ENCODE measurements at places on chromosomes 11 and 22. TPM values are rescaled to one million over a fixed set of nuclear protein-coding genes. Genes with fewer than 3 reads are reported as not detected.

BUD13 gene
- 12.8 TPM for total RNA-seq

RCOR2 gene
- 0.13 TPM for total RNA-seq

ZBTB16 gene
- total RNA-seq = 6.4 TPM

OR52E8 gene
- total RNA-seq = not detected

KCNK7 gene
- total RNA-seq = 0.13 TPM

MS4A3 gene
- total RNA-seq = not detected

APOBEC3H gene
- not detected for total RNA-seq

VSIG10L2 gene
- not detected for total RNA-seq

MIOX gene
- total RNA-seq = 0.13 TPM

PLAAT2 gene
- not detected for total RNA-seq

CYTH4 gene
- total RNA-seq = 0.13 TPM

CASP5 gene
- not detected for total RNA-seq

MRGPRX3 gene
- 0.51 TPM for total RNA-seq

PTGDR2 gene
- under 0.01 TPM for total RNA-seq

MTMR3 gene
- 22.0 TPM for total RNA-seq

GGT5 gene
- 8.5 TPM for total RNA-seq

MPPED1 gene
- total RNA-seq = not detected

TIMM10 gene
- total RNA-seq = 34.5 TPM

OLFML1 gene
- 0.25 TPM for total RNA-seq

MUC15 gene
- total RNA-seq = not detected

RASL10A gene
- total RNA-seq = 2.3 TPM

HEPN1 gene
- total RNA-seq = not detected

BDNF gene
- total RNA-seq = under 0.01 TPM

NECTIN1 gene
- total RNA-seq = 4.3 TPM

OR52H1 gene
- total RNA-seq = 0.13 TPM

FAR1 gene
- total RNA-seq = 51.3 TPM

OR52N4 gene
- total RNA-seq = not detected

SCT gene
- not detected for total RNA-seq

PAX6 gene
- total RNA-seq = not detected

SUSD2 gene
- 0.26 TPM for total RNA-seq

HOATZ gene
- not detected for total RNA-seq

All from dermis microvascular lymphatic vessel endothelial cell (primary cell).